ENCODE measurements at places on chromosomes 11 and 22.

DNA sequence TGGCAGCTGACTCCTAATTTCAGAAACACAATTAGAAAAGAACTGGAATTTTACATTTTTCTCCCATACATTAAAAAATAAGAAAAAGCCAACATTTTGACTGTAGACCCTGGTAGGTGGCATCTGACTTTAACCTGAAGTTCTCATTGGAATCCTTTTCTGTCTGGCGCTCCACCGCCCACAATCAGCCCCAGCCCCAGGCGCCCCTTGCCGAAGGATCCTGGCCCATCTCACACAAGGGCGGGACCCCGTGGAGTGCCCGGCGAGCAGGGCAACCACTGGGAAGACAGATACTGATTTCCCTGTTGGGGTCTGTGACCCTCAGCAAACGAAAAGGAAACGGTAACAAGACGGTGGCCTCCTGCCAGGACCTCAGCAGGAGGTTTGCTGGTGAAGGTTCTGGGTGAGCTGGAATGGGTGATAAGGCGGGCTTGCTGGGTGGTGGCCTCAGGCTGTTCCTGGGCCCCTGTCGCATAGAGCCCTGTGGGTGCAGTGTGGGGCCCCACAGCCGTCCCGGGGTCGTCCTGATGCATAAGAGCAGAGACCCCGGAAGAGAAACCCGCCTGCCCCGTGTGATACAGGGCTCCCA is 15.7 kb downstream of the TSPO start:
- DNase-seq = no peak

DNA sequence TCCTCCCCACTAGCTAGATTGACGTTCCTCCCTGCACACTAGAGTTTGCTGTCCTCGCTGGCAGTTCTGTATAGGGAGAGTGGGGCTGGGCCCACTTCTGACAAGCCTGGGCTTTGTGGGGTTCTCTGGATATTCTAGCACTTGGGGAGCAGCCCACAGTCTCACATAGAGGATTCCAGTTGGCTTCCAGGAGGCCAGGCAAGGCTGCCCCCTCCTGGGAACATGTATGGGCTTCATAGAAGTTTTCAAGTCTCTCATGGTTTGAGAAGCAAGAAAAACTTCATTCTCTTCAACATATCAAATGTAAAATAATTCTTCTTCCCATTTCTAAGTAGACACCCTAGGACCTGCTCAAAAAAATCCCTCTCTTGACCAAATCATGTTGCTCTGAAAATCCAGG is 87.5 kb downstream of the NAV2 start:
- DNase-seq = no peak

GRCh38 chr11:102603091-102603490 is 22.0 kb downstream of the MMP20 start:
- DNase-seq = no peak

DNA sequence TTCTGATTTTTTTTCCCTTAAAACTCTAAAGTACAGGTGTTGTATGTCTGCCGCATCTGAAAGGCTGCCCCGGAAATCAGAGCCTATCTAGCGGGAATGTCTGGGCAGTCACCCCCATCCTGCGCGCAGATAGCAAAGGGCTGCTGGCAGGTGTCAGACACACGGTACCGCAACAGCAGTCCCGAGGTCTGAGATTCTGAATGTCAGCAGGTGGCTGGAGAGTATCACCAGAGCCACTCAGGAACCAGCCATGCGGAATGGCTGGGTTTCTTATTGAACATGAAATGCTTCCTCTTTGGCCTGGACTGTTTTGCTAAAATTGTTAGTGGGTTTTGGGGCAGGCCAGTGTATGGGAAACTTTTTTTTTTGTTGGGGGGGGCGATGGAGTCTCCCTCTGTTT is 53.3 kb downstream of the CERK start:
- no peak for DNase-seq

- DNase-seq = no peak
Measured at GRCh38 chr22:37282385-37282677, at the start of gene CYTH4. TSS of gene CYTH4 (plus strand) at chr22:37282508. CDS start at chr22:37282570, 62 bp downstream.

DNA sequence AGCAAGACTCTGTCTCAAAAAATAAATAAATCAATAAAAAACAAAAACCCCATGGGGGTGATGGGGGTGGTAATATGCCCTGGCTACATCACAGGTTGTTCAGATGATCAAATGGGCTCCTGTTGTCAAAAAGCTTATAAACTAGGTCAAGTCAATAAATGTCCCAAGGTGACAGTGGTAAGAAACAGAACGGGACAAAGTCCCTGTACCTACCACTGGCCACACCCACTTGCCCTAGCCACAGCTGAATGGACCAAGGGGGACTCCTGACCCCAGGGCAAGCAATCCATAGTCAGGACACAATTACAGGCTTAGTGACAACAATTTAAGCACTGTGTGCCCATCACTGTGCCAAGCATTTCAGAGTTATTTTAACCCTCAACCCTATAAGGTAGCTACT is 6.0 kb downstream of the NAGA start:
- no peak for DNase-seq

DNA sequence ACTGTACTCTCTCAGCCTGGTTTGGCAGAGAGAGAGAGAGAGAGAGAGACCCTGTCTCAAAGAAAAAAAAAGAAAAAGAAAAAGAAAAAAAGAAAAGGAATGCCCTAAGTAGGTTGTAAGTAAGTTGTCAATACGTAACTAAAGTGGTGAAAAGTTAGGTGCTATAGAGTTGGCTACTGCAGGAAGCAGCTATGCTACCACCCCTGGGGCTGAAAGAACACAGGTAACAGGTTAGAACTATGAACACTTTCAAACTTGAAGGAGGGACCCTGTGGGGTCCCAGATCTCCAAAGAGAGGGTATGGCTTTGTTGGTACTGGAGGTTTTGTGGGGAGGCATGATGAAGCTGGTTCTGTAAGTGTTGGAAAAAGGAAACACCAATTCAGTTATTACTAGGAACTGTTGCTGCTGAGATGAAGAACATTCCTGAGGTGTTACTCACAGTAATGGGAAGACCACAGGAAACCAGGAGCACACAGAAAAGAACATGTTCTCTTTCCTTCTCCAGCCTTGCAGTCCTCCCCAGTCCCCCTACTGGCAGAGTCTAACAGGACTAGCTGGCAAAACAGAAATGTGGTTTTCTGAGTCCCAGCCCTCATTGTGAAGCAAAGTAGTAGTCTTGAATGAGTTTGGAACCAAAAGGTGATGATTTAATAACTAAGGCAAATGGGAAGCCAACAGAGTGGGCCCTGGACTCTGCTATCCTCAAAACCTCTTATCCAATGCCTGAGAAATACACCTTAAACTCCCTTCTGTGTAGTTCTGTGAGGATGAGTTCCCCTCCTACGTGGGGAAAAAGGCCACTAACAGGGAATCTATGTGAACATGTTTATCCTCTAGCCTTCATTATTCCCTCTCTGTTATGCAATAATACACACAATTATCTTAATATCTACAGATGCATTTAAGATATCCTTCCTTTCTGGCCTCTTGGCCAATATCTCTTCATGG is 427.0 kb upstream of the DDI1 start:
- DNase-seq = no peak

- DNase-seq = no peak
Measured at GRCh38 chr11:31657091-31657490, 147.5 kb downstream of the ELP4 start.

DNA sequence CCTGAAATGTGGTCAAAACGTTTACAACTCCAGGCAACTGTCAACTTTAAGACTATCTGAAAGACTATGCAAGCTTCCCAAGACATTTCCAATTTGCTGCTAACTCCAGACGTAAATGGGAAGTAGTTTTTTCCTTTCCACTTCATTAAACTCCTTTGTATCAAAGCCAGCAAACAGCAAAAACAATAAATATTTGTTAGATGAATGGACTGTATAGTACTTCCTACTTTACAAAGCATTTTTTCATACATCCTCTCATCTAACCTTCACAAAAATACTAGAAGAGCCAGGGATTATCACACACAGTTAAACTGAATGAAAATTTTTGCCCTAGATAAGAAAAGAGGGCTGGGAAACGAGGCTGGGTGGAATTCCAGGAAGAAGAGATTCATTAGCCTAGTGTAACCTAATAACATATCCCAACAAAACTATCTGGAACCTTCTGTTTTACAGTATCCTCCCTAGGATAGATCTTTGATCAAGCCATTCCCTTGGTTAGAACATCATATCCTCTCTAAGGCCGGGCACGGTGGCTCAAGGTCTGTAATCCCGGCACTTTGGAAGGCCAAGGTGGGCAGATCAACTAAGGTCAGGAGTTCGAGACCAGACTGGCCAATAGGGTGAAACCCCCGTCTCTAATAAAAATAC is 10.4 kb downstream of the NUP98 start:
- DNase-seq = no peak

DNA sequence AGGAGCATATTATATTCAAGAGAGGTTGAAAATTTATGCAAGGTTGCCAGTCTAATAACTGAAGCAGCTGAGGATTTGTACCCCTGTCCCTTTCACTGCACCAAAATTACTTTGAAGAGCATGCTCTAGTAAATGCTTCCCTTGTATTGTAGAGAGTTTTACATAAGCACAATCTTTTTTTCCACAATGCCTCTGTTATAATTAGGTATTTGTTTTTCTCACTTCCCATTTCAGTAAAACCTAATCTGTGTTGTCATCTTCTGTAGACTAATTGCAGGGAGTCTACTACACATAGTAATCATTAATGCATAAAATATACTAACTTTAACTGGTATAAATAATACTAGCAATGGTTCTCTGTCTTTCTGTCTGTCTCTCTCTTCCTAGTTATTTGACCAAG is 718.4 kb upstream of the ANO5 start:
- DNase-seq = no peak

Measured in DMS 273 treated with DMSO at 0.1 percent for 48 hours (cell line).